ENCODE measurements at places on chromosomes 6 and 20.

DNA sequence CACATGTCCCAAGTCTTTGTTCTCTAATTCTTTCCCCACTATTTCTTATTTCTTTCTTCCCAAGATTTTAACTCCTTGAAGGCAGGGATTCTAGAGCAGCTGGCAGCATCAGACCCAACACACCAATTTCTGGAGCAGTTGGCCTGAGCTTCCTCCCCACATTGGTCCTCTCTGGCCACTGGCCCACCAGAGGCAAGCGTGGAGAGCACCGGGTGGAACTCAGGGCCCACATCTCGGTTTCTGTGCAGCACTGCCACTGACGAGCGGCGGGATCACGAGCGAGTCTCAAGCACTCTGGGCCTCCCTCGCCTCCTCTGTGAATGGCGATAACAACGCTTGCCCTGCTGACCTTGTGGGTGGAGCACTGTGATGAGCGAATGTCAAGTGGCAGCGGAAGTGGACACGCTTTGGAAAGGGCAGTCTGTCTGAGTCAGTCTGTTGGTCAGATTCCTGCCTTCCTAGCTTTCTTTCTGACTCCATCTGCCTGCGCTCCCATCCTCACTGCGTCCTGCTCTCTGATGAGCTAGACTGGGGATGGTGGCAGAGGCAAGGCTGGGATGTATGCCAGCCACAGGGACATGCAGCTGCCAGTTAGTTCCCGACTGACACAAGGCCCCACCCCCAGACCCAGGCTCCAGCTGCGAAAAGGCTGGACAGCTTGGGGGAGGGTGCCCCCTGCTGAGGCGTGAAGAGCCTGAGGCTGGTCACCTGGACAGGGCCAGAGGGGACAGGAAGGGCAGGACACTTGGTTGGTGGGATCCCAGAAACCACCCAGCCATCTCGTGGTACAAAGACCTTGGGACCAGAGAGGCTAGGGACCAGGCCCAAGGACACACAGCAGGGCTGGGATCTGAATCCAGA, 4.5 kb upstream of the SPDEF start:
- DNase-seq: no peak

GRCh38 chr6:113147544-113147943, 709.6 kb upstream of the MARCKS start:
- no peak for DNase-seq

DNA sequence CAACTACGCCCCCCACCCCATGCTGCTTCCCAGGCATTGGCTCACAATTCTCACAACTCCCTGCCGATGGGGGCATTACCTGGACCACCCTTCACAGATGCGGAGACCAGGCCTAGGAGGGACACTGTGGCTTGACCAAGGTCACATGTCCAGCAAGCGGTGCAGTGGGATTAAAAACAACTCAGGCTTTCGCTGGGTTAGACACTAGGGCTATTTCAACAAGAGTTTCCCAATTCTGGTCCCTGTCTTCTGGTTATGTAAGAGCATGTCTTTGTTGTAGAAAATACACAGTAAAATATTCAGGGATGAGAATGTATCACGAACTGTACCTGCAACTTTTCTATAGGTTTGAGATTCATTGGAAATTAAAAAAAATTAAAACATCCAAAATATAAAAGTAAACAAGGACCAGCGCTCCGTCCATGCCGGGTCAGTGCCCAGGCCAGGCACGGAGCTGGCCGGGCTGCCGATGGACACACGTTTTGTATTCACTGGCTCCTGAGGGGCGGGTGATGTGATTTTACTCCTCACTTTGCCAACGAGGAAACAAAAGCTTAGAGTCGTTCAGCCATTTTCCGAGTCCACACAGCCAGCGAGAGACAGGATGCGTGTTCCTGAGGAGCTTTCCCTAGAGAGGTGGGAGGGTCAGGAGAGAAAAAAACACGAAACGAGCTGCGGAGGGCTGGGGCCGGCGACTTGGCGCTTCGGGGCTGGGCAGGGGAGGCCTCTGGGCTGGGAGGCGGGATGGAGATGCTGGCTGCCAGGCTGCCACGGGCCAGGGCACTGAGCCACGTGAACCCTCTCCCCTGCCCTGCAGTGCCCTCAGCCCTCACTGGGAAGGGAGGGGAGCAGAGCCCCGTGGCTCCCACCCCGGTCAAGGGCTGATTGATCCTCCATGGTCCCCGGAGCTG, 17.1 kb upstream of the VSTM2L start:
- no peak for DNase-seq

DNA sequence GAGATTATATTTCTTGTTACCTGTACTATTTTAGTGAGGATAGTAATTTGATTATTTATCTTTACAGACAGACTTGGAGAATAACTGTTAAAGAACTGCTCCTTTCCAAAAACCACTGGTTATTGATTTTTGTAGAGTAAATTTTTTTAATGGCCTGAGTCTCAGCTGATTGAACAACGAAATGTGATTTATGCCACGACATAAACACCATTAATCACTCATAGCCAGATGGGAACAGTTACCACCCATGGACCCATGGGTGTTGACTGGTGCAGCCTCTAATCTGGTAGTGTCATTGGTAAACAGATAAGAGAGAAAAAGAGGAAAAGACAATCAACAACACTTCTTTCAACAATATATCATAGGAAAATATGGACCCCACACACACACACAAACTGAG, 101.4 kb upstream of the BEND6 start:
- no peak for DNase-seq

DNA sequence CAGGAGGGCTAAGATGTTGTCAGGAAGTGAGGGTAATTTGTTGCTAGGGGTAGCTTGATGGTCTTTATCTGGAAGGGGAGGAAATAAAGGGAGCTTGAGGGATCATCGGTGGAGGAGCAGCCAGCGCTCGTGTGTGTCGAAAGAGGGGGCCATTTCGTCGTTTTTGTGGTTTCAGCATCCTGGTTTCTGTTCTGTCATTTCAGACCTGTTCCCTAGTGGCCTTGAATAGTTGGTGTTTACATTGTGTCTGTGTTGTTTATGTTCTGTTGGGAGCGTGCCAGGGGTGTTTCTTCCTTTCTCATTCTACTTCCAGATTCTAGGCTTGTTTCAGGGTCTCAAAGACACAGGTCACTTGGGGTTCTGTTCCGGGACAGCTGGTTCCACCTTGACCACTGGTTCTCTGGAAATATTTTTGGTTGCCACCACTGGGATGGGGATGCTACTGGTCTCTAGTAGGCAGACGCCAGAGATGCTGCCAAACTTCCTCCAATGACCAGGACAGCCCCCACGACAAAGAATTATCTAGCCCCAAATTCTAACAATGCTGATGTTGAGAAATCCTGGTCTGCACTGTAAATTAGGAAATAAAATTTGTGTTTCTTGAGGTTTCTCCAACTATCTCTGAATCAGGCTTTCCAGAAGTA, 113.9 kb upstream of the NAA20 start:
- no peak for DNase-seq

GRCh38 chr6:11172501-11173327, 59.8 kb downstream of the NEDD9 start:
- DNase-seq: peak; percentile 66

- no peak for DNase-seq
Measured at GRCh38 chr6:53264915-53265607, 83.7 kb downstream of the ELOVL5 start.

GRCh38 chr20:47468290-47469050, 33.2 kb upstream of the NCOA3 start:
- no peak for DNase-seq

DNA sequence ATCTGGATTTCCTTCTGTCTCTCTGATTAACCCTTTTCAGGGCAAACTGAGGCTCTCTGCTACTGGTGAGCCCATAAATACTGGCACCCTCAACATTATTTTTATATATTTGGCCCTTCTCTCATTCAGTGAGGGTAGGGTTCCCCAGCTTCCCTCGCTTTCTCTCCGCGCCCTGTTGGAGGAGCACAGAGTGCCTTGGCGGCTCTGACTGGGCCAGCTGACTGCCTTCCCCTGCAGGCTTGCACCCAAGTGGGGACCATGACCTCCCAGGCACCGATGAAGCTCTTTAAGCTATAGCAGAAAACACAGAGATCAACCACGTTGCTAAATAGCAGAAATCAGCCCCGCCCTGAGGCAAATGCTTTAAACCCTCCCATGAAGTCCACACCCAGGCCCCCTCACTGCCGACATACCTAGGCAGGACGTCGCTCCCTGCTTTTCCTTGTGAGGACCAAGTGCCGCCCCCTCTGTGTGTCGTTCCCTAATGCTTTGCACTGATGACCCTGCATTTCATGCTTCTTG, 105.0 kb downstream of the HUS1B start:
- DNase-seq: no peak

- DNase-seq: no peak
Measured at GRCh38 chr6:20919677-20920385, 385.6 kb downstream of the CDKAL1 start.

GRCh38 chr6:42387336-42387735, 64.4 kb downstream of the TRERF1 start:
- DNase-seq: no peak

DNA sequence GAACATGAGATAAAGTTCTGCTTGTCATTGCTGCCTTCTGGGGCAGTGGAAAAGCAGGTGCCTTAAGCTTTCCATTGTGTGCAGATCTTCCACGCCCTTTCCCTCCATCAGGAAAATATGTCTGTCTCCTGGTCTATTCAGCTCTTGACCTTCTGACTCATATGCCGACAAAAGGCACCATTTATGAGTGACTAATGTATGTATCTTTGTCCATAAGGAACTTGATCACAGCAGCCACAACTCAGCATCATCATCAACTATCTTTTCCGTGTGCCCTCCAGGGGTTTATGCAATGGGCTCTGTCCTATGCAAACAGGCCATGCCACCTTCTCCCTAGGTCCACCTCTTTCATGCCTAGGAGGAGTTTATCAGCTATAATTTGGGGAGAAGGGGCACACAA, 102.7 kb upstream of the QKI start:
- no peak for DNase-seq

DNA sequence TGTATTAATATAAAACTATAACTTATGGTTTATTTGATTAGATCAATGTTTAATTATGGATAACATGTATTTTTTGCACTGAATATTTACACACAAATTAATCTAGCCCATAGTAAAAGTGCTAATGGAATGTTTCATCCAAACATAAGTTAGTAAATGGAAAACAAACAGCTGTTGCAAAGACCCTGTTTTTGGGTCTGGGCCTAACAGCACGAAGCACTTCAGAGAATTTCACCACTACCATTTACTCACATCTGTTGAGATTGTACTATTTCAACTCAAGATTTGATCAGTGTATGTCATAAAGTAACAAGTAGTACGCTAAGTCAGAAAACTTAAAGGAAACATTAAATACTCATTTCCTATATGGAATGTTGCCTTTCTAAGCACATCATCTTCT, 359.6 kb downstream of the LAMA2 start:
- DNase-seq: no peak

Data from uterus (tissue), 4 donors.